Activated T-cell treated with anti-CD3 and anti-CD28 coated beads for 1 hour (primary cell): ENCODE measurements at places on chromosomes 5 and 9.

- no peak for DNase-seq
Measured at GRCh38 chr9:35341021-35341420, 148.9 kb upstream of the RUSC2 start.

GRCh38 chr9:14133394-14133793, 180.5 kb downstream of the NFIB start:
- DNase-seq: no peak

DNA sequence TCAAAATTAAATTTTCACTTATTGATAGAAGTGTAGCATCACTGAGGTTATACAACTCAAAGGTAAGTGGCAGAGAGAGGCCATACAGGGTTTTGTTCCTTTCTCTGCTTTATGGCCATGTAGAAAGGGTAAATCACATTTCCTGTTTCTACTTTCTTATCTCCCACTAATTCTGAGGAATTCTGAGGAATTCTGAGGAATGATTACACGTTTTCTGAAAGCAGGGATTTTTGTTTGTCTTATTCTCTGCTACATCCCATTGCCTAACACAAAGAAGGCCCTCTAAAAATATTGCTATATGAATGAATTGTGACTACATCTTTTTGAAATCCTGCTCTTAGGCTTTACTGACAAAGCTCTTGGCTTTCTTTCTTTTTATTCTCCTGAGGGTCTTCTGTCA, 516.9 kb upstream of the ZNF608 start:
- no peak for DNase-seq

- DNase-seq: no peak
Measured at GRCh38 chr5:150263801-150264621, 25.6 kb downstream of the CAMK2A start.

GRCh38 chr5:43773478-43773844, 170.5 kb downstream of the NNT start:
- no peak for DNase-seq

- DNase-seq: no peak
Measured at GRCh38 chr9:68506551-68506950, 34.1 kb downstream of the TMEM252 start.

GRCh38 chr5:133925866-133926488, 42.4 kb downstream of the C5orf15 start:
- no peak for DNase-seq

DNA sequence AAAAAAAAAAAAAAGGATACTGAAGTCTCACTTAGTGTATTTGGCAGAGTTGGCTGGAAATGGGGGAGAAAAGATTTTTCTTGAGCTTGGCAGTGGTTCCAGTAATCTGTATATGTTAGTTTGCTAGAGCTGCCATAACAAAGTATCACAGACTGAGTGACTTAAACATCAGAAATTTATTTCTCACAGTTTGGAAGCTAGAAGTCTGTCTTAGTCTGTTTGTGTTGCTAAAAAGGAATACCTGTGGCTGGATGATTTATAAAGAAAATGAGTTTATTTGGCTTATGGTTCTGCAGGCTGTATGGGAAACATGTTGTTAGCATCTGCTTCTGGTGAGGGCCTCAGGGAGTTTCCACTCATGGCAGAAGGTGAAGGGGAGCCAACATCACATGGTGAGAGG, 89.6 kb upstream of the CEP78 start:
- no peak for DNase-seq

DNA sequence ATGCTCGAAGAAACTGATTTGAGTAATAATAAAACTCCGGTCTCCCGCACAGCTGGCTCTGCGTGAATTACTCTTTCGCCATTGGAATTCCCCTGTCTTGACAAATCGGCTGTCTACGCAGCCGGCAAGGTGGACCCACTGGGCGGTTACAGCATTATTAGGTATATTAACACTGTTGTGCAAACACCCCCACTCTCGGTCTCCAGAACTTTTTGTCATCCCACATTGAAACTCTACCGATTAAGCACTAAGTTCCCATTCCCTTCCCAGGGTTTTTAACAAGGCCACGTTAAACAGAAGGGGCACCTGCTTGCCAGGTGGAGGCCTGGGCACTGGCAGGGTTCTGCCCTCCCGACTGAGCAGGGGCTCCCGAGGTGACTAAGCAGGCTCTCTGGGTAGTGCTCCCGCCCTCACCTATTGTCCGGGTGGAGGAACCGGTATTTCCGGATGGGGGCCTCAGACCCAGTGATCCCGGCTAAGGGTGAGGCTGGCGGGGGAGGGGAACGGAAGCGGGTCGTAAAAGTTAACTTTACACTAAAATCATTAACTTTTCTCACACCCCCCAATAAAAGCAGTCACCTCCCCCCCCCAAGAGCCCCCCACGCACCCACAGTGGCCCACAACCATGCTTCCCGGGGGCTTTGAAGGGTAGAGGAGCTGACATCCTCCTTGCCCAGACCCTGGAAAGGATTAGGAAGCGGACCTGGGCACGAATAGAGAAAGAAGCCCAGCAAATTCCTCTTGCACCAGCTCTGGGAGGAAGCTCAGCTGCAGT, 53.5 kb upstream of the TJP2 start:
- DNase-seq: no peak

DNA sequence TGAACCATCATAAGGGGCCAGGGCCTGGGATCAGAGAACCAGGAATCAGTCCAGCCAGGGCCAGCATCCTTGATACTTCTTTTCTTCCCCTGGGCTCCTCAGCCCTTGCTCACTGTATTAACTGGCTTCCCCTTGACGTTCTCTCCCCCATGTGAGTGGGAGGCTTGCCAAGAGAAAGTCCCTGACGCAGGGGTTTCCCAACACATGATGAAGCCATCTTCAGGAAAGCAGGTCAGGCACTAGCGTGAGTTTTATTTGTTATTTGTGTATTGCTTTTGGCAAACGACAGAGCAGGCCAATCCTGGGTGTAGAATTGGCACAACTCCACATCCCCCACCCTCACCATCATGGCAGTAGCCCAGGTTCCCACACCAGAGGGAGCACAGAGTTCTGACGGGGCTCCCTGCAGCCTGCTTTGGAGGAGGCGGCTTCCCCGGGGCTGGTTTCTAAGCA, 165.5 kb upstream of the NFIL3 start:
- no peak for DNase-seq

DNA sequence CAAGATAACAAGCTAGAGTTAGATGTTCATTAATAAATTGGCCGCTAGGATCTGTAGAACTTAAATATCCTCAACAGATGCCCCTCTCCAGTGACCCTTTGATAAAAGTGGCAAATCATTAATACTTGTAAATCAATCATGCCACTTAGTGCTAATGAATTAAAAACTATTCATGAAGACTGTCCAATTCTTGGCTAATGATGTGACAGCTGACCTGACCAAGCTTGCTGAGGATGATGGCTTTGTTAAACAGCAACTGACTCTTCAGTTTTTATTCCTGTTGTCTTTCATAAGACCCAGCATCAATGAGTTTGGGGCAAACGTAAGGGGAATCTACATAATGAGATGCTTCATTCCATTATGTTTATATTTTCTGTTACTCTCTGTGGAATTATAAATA, 396.8 kb upstream of the NMUR2 start:
- no peak for DNase-seq

- no peak for DNase-seq
Measured at GRCh38 chr5:43275391-43275790, 37.8 kb downstream of the HMGCS1 start.

DNA sequence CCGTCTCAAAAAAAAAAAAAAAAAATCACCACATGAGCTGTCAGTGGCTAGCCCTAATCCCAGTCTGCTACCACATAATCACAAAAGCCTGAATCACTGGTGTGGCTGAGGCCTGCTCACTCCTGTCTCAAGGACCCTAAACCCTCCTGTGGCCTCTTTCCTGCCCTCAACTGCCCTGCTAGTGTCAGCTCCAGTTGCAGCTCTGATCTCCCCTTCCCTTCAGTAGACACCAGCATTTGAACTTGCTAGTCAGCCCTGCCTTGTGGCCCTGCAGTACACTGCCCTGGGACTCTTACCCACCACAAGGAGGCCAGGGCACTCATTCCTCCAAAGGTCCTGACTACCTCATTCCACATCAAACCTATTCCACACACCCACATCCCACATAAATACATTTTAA, 9.5 kb upstream of the P4HA2 start:
- DNase-seq: no peak
